Effector memory CD8-positive, alpha-beta T cell (primary cell): ENCODE measurements at places on chromosomes 7 and 10.

GRCh38 chr7:50362142-50362541 is 57.6 kb downstream of the IKZF1 start:
- no peak for DNase-seq

GRCh38 chr10:95459446-95460045 is 101.6 kb downstream of the SORBS1 start:
- DNase-seq, result no peak

DNA sequence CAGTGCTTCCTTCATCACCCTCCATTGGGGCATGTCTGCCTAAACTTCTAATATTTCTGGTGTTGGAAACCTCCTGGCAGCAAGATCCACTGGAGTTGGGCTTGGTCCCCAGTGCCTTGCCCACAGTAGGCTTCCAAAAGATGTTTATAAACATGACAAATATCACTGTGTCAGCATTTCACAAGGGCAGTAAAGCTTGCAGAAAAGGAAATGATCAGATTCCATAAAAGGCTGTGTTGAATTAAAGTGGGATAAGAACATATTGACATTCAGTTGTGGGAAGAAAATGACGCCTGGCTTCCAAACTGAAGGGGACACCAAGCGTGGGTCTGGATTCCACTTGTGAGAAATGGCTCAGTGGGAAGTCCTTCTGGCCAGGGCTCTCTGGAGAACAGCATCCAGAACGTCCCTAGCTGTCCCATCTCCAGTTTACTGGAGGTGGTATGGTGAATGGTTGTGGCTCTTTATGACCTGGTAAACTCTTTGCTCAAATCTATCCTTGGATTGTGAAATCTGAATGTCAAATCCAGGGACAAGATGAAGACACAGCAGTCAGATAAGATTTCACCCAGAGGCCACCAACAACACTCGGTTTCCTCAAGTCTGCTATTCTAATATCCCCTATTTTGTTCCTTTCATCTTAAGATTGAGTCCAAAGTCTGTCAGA is 287.2 kb downstream of the TNS3 start:
- no peak for DNase-seq

DNA sequence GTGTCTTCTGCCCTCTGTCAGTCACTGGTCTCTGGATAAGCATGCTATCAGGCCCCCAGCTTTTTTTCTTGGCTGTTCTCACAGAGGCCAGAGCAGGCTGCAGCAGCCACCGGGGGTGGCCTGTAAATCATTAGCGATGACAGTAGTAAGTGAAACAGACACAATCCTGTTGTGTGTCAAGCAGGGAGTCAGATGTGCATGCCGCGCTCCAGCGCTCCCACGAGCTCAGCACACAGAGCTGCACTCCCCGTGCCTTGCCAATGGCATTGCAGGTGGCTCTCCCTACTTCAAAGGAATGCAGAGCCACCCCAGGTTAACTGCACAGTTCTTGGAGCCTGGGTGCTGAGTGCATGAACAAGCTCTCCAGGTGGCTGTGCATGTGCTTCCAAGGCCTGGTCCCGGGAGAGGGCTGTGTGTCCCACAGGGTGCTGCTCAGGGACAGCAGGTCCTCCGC is 226.1 kb downstream of the GLRX3 start:
- DNase-seq, result no peak

DNA sequence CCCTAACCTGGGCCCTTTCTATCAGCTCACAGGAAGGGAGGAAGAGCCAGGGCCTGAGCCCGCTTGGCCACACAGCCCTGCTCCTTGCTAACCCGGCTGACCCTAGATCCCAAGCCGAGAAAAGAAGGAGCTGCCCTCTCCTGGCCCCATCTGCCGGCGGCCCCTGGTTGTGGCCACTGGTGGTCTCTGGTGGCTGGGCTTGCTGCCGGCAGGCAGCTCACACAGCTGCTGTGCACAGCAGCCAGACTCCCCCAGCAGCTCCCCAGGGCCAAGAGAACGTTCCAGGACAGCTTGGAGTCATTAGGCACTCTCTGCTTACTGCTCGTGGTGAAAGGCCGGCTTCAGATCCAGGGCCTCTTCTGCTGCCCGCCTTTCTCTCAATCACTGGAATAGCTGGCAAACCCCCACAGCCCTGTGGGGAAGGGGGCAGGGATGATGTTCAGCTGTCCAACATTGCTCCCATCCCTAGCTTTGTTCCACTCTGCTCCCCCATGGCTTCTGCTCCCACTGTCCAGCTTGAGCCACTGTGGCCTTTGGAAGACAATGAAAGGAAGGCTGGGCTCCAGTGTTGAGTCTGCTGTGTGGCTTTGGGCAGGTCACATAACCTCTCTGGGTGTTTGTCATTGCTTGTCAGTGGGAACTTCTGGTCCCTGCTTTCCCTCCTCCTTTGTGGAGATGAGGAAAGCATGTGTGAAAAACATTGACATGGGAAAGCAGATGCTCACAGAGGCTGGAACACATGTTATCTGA is 35.4 kb upstream of the COL13A1 start:
- DNase-seq, result no peak

GRCh38 chr10:133420028-133420427 is 4.4 kb downstream of the SPRN start:
- no peak for DNase-seq

DNA sequence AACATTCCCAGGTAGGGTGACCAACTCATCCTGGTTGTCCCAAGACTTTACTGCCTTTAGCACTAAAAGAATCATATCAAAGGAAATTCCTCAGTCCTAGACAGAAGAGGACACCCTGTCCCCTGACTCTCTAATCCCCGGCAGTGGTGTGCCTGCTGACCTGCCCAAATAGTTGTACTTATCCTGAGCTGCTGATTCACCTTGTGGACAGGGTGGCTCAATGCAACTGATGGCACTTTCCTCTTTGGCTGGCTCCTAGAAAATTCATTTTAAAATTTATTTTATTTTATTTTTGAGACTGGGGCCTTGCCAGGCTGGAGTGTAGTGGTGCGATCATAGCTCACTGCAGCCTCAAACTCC is 111.7 kb downstream of the JCAD start:
- no peak for DNase-seq

DNA sequence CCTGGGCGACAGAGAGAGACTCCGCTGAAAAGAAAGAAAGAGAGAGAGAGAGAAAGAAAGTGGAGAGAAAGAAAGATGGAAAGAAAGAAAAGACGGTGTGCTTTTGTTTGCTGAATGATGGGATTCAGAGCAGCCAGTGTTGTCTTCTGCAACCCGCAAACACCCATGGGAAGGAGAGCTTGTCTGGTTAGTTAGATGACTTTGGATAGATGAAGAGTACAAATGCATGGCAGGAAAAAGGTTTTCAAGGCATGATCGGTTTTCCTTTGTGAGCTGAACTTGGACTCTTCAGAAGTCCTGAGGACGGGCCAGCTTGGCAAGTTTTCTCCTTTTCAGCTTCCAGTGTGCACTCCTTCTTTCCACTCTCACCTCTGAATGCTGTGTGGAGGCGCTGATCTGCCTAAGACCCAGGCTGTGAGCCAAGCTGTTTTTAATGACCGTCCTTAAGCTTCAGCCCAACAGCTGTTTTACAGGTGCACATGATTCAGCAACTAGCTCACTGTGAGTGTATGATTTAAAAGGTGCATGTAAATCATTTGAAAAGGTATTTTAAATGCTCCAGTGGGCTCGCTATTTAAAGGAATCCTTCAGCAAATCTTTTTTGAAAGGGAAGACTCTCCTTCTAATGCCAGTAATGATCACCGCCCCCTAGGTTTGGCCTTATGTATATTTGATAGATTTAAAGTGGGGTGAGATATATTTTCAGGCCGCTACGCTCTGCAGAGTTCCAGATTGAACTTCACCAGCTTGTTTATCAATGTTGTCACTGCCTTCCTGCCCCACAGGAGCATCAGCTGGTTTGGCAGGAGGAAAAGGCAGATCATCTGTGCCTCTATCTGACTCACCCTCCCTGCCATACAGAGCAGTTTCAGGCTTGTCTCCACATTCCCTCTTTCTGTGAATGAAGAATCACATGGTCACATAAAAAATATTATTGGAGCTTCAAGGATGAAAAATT is 115.0 kb downstream of the PLXDC2 start:
- DNase-seq, result no peak

DNA sequence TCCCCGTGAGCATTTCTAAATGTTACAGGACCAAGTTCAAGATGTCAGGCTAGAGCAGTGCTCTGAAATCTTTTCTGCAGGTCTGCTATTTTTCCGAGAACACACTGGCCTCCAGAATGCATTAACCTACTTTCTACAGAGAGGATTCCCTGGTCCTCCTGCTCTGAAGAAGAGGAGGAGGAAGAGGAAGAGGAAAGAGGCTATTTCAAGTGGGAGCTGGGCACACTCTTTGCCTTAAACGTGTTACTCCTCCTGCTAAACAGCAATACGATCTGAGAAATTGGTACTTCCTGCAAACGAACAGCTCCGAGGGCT is 157.4 kb downstream of the FRMD4A start:
- DNase-seq, result no peak

DNA sequence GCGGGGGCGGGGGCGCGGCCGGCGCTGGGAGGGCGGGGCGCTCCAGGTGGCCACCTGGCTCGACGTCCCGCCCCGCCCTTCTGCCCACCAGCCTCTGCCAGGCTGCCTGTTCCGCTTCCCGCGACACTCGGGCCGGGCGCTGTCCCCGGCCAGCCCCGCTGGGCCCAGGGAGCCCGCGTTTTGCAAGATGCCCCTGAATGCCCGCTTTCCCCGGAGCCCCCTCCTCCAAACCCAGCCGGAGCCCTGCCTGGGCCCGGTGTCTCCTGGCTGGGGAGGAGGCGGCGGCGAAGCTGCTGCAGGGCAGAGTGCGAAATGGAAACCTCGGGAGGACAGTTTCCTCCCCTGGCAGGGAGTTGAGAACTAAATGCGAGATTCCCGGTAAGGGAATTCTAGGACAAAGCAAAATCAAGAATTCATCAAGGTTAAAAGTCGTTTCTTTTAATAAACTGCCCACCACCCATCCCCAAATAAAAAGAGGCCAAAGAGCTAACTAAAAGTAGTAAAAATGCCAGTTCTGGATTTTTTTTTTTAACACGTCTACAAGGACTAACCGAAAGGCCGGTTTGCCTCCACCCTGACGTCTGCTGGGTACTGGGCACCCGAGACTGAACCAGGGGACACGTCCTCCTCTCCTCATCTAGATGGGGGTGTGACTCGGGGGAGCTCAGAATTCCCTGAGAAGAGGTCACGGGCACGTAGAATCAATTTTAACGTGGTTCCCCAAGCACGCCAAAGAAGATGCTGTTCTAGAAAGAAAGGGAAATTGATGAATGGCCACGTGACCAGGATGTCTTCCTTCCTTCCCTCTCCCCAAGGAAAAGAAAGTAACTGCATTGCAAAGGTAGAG is 200.4 kb upstream of the NFE2L3 start:
- DNase-seq, result no peak

DNA sequence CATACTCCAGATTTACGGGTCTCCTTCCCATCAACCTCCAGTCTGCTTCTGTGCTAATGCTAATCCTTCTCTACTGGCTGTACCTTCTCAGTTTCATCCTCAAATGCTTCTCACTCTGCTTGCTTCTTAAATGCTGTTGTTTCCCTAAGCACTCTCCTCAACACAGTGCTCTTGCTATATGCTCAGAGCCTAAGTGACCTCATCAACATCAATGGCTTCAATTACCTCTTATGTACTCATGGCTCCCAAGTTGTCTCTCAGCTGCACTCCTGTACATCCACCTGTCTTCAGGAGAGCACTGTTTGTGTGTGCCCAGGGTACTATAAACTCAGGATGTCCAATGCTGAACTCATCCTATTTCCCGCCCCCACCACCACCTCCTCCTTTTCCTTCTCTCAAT is 22.5 kb downstream of the ELAPOR2 start:
- DNase-seq, result no peak

GRCh38 chr10:23535381-23535780 is 96.5 kb downstream of the OTUD1 start:
- DNase-seq, result no peak

- DNase-seq, result no peak
Observed at GRCh38 chr10:125868372-125868975, 12.6 kb downstream of the DHX32 start.

- DNase-seq, result no peak
Observed at GRCh38 chr10:132497063-132497680, 40.4 kb upstream of the INPP5A start.

- no peak for DNase-seq
Observed at GRCh38 chr7:141960687-141961422, 12.7 kb downstream of the TAS2R38 start.

DNA sequence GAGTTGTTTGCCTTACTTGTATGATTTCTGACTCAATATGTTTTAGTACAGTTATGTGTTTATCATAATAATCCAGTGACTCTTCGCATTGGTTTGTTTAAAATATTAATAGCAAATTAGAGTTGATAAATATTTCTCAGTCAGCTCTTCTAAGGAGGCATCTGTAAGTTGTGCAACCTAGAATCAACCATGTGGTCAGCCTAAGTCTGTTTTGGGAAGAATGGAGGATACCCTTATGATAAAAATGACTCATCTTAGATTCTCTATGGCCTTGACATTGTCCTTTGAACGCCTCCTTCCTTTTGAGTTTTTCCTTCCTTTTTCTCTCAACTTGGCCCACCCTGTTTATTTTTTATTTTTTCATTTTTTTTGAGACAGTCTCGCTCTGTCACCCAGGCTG is 18.8 kb downstream of the DNAJC9 start:
- no peak for DNase-seq

GRCh38 chr10:113609704-113610108 is 54.1 kb downstream of the NRAP start:
- DNase-seq, result no peak

GRCh38 chr10:117454502-117454901 is 79.3 kb upstream of the PDZD8 start:
- DNase-seq, result no peak

GRCh38 chr10:12944931-12945330 is 56.6 kb downstream of the CCDC3 start:
- no peak for DNase-seq

GRCh38 chr10:7471720-7472367 is 61.0 kb upstream of the SFMBT2 start:
- DNase-seq, result no peak

DNA sequence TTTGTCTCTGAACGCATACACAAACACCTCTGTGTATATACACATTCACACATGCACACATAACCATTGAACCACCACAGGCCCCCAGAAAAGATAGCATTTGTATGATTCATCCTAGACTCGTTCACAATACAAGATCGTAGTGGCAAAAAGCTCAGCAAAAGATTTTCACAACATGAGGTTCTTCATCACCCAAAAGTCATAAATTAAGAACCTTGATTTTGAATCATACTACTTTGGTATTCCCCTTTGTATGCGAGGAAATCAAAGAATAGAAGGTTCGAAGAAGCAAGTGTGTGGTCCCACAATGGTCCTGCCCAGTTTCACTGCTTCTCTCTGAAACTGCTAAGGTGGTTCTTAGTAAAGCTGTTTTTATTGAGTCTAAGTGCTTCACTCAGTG is 200.7 kb downstream of the CELF2 start:
- no peak for DNase-seq
